CD4-positive, alpha-beta T cell treated with Interleukin-17A for 1 hour (primary cell): ENCODE measurements at places on chromosomes 4 and X.
A peak's percentile ranks its signal among the peaks of the same experiment; 100 is the strongest.

DNA sequence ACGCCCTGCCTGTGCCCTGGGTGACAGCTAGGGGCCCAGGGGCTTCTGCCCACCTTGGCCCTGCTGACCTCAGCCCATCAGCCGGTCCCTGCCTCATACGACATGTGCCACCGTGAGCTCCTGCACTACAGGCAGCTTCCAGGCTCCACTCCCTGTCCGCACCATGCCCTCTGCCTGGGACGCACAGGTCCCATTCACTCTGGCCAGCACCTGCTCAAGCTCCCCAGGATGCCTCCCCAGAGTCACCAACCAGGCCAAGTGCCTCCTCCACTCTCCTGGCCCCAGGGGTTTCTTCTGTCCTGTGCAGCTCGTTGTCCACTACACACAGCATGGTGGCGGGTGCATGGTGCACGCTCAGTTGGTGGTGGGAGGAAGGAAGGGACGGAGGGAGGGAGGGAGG is 20.2 kb upstream of the MRFAP1 start:
- DNase-seq, result no peak

DNA sequence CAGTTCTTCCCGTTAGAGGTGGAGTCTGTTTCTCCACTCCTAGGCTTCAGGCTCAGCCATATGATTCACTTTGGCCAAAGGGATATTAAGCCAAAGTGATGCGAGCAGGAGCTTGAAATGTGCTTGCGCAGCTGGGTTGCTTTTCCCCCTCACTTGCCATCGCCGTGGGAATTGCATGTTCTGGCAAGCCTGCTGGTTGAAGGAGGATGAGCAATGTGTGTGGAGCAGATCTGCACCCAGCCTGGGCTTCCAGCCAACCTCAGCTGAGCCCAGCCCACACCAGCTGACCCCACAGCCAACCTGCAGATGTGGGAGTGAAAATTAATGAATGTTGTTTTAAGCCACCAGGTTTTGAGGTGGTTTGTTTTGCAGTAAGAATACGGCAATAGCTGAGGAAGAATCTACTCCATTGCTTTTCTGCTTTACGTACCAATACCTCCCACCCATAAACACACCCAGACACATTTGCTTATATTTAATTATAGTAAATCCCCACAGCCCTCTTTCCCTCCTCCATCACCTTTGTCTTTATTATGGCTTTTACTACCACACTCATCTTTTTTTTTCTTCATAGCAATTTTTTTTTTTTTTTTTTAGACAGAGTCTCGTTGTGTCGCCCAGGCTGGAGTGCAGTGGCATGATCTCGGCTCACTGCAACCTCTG is 132.8 kb upstream of the FUNDC1 start:
- DNase-seq, result no peak

DNA sequence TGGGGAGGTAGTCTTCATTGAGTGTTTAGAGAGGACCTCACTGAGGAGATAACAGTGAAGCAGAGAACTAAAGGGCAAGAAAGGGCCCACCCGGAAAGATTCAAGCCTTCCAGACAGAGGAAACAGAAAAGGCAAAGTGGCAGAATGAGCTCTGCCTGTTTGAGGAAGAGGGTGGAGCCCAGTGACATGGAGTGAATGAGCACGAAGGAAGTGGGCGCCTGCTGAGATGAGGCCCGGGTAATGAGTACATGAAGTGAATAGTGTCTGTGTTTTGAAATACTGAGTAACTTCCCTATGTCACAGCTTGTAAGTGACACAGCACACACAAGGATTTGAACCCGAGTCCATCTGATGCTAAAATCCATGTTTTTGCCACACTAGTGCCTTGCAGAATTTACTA is 32.5 kb upstream of the TLR2 start:
- peak; percentile 56 for DNase-seq

- DNase-seq, result no peak
Observed at GRCh38 chr4:173343832-173344397, 9.8 kb upstream of the HMGB2 start.

- DNase-seq, result no peak
Observed at GRCh38 chrX:84064164-84064563, 123.8 kb downstream of the RPS6KA6 start.

GRCh38 chr4:11632483-11632882 is 203.8 kb upstream of the HS3ST1 start:
- DNase-seq, result no peak

DNA sequence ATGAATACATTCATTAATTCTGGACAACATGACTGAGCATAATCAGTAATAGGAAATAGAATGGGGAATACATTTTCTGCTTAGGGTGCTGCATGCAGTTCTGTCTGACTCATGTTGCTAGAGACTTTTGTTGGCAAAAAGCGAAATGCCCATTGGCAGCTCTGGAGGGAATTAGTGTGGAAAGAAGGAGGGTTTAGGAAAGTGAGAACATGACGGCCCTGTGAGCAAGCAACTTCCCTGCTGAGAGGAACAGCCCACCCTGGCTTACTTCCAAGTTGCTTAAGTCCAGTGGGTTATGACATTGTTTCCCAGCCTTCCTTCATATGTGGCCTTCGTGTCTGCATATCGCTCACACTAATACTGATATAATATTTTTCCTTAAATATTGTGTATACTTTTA is 13.8 kb downstream of the MAD2L1 start:
- DNase-seq, result no peak

GRCh38 chrX:1803741-1804140 is 188.9 kb downstream of the ASMT start:
- DNase-seq, result no peak

DNA sequence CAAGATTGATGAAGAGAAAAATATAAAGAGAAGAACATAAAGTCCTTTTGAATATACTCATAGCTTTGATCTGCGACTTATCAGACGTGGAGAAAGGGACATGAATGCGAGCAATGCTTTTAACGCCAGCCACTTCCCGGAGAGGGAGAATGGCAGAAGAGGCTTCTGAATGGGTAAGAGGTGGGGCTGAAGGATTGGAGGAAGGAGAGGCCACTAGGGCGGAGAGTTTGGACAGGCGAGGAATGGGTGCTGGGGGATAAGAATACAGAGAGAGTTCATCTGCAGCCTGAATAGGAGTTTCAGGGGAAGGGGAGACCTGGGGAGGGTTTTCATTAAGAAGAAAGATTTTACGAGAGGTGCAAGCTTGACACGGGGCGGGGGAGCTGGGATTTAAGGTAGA is 2534.9 kb downstream of the PCDH7 start:
- no peak for DNase-seq

DNA sequence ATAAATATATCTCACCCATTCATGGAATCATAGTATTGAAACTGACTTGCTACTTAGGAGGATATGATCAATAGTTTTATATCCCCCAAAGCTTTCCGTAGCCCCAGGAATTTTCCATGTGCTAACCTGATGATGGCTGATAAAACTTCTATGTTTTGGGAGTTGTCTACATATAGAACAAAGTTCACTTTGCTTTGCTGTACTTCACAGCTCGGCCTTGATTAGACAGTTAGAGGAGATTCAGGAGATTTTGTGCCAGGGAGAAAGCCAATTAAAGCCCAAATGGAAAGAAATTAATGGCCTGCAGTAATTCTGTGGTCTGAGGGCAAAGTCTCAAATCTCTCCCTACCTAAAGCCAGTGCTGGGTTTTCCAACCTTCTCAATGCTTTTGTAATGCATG is 114.9 kb upstream of the SLC34A2 start:
- no peak for DNase-seq

DNA sequence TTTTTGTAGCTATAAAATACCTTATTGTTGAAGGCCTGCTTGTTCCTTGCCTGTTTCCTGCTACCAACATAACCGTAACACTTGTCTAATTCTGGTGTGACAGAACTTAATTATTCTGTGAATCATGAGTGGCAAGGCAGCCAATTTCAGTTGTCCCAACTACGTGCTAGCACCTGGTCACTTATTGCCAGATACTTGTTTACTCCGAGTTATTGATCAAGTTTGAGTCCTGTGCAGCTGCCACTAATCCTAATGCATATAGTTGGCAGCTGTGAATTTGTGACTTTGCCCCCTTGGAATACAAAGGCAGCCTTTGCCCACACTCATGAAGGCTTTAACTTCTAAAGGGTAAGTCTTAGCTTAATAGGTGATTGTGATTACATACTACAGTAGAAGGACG is 7.8 kb upstream of the RNF128 start:
- DNase-seq, result no peak

DNA sequence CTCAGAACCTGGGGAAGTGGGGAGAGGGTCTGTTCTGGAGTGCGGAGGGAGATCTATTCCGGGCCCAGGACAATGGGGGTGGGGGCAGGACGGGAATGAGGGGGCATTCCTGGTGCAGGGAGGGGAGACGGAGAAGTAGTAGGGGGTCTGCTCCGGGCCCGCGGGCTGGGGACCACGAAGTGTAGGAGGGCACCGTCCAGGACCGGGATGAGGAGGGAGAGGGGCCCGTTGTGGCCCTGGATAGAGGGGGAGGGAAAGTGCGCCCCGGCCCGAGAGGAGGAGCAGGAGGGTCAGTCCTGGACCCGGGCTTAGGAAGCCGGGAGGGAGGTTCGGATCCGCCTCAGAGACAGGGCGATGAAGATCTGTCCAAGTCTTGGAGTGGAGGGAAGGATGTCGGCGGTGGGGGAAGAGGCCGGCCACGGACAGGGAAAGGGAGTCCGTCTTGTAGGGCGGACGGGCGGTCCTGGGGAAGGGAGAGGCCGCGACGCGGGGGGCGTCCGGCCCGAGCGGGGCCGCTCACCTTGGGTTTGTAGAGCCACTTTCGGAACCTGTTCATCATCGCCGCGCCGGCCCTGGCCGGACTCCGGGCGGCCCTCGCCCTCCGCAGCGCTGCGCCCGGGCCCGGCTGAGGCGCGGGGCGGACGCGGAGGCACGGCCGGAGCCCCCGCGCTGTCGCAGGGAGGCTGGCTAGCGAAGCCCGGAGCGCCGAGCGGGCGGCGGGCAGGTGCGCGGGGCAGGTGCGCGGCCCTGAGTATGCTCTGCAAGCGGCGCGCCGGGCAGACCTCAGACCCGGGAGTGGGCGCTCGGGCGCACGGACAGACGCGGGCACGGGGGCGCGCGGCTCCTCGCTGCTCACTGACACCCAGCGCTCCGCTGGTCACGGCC is at the start of gene ZFYVE28:
TSS of gene ZFYVE28 (minus strand) at position 881 of the 885 bp plus-strand sequence. CDS start at position 559, 322 bp downstream.
- DNase-seq, result no peak

- no peak for DNase-seq
Observed at GRCh38 chr4:170243662-170244288, 154.0 kb upstream of the AADAT start.

- DNase-seq, result no peak
Observed at GRCh38 chrX:74349387-74349786, 45.4 kb downstream of the ZCCHC13 start.

DNA sequence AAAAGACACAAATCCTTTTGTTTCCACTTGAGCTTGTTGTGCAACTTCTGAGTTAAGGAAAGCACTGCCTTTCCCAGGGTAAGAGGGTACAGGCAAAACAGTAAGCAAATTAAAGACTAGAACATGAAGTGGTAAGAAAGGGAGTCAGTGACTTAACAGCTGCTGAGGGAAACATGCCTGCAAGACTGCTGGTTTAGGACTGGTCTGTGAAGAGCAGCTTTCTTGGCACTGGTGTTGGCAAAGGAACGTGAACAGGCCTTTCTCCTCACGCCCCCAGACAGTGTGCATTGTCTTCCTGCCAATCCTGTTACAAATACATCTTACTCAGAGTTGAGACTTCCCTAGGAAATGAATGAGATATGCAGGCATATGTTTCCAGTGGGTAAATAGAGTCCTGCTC is 2.6 kb downstream of the LHFPL1 start:
- no peak for DNase-seq

DNA sequence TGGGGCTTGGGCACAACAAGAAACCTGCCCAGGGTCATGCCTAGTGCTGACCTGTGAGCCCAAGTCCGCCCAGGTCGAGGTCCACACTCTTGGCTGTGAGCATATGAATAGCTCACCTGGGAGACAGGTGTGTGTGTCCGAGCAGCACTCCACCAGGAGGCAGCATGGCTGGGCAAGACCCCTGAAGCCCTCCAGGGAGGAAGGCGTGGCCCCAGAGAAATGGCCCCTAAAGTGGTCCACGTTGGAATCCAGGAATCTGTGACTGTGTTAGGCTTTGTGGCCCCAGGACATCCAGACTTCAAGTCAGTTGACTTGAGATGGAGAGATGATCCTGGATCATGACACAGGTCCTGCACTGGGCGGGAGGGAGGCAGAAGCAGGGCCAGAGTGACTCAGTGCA is 138.8 kb downstream of the CPZ start:
- DNase-seq, result no peak

DNA sequence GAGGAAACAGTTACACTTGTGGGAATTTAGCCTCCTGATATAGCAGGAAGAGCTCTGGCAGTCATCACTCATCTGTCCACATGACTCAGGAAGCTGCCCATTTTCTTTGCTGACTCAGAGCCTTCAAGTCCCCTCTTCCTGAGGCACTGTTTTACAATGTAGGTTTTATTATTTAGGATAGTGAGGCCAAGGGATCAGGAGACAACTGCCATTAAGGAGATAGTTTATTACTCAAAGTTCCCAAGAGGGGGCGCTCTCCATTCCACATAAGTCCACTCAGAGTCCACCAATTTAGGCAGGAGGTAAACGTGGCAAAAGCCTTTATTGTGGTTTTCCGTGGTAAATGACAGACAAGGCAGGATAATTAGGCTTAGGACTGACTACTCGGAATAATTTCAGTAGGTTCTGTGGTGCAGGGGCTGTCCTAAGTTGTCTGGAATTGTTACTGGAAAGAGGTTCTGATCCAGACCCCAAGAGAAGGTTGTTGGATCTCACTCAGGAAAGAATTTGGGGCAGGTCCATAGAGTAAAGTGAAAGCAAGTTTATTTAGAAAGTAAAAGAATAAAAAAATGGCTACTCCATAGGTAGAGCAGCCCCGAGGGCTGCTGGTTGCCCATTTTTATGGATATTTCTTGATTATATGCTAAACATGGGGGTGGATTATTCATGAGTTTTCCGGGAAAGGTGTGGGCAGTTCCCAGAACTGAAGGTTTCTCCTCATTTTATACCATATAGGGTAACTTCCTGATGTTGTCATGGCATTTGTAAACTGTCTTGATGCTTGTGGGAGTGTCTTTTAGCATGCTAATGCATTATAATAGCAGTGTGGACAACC is 96.0 kb upstream of the RAB40AL start:
- no peak for DNase-seq

- DNase-seq, result no peak
Observed at GRCh38 chr4:187608001-187608421, 387.6 kb upstream of the ZFP42 start.

DNA sequence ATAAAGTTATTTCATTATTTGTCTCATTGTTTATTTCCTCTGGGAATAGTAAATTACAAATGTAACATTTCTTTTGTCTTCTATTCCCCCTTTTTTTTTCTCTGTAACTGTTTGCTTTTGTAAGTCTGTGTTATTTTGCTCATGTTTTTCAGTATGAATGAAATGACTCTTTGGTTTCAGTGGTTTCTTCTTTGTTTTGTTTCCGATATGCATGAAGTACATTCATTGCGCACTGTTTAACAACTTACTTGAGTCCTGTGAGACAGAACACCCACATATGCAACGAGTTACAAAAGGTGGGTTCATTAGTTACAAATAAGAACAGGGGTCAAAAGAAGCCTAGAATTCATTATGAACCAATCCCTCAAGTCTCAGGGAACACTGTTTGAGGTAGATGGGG is 175.0 kb upstream of the UGT8 start:
- no peak for DNase-seq

GRCh38 chr4:79395841-79396240 is 12.2 kb downstream of the GK2 start:
- no peak for DNase-seq
